Dermis microvascular lymphatic vessel endothelial cell (primary cell): ENCODE measurements at places on chromosomes 16 and 17. TPM values are rescaled to one million over a fixed set of nuclear protein-coding genes. Genes with fewer than 3 reads are reported as not detected.

DNA sequence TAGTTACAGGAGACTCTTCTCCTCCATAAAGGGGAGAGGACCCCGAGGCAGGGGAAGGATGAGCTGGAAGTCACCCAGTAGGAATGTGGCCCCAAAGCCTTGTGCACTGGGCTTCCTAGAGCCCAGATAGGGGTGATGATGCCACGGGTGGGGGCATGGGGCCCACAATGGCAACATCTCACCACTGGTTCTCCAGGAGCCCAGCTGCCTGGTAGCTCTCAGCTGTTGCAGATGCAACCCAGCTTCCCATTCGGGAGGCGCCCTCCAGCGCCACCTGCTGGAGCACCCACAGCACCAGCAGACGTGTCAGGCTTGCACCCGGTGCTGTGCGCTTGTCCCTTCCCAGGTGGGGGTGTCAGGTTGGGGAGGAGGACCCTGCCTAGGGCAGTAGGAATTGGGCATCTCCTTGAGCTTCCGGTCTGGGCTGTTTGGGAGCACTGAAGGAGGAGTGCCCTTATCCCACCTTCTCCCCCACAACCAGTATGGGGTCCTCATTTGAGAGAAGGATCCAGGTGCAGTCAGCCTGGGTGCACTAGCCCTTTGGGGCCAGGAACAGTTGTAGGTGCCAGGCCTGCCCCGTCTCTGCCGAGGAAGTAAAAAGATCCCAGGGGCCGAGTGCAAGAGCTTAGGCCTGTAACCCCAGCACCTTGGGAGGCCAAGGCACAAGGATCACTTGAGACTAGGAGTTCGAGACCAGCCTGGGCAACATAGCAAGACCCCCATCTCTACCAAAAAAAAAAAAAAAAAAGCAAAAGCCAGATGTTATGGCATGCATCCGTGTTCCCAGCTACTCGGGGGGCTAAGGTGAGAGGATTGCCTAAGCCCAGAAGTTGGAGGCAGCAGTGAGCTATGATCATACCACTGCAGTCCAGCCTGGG lies 14.4 kb downstream of the CDIPT start:
- DNase-seq, result peak; percentile 76

GRCh38 chr17:10332515-10332914 lies 40.3 kb downstream of the MYH13 start:
- no peak for DNase-seq

GRCh38 chr16:30937692-30938091 lies 11.2 kb upstream of the ORAI3 start:
- no peak for DNase-seq

- DNase-seq, result no peak
Observed at GRCh38 chr17:14712611-14713021, 411.7 kb downstream of the HS3ST3B1 start.

DNA sequence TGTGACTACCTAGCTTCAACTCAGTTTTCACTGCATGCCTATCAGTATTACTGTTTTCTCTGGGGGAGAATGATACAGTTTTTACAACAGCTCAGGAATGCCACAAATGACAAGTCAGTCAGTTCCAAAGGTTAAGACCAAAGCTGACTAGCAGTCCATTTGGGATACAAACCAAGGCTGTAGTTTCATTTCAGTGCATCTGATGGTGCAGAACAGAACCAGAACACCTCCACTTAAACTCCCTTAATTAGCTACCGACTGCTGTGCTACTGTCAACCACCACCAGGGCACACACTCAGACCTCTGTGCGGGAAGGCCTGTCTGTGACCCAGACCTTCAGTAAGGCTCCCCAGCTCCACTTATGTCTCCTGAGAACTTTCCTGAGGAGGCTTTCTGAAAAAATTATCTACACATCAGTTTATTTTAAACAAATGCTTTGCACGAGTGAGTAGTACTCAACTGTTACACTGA lies 20.4 kb downstream of the NFE2L1 start:
- DNase-seq, result peak; percentile 52

GRCh38 chr17:72538901-72539352 lies 418.1 kb downstream of the SOX9 start:
- no peak for DNase-seq

DNA sequence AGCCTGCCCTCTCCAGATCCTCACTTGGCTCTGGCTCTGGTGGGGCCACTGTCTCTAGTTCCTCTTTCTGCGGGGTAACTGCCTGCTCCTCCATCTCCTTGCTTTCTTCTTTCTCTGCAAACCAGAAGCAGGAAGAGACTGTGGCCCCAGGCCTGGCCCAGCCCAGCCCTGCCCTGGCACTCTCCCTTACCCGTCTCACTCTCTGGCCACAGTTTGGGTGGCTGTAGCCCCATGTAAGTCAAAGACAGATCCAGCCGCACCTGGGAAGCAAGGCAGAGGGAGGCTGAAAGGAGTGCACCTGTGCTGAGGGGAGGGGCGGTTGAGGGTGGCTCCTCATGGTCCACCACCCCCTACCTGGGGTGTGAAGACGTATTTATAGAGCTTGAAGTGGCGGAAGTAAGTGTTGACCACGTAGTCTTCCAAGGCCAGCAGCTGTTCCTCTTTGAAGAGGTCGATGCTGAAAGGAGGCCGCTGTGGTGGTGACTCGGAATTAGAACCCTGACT lies 2.8 kb downstream of the CFAP119 start:
- DNase-seq, result no peak

DNA sequence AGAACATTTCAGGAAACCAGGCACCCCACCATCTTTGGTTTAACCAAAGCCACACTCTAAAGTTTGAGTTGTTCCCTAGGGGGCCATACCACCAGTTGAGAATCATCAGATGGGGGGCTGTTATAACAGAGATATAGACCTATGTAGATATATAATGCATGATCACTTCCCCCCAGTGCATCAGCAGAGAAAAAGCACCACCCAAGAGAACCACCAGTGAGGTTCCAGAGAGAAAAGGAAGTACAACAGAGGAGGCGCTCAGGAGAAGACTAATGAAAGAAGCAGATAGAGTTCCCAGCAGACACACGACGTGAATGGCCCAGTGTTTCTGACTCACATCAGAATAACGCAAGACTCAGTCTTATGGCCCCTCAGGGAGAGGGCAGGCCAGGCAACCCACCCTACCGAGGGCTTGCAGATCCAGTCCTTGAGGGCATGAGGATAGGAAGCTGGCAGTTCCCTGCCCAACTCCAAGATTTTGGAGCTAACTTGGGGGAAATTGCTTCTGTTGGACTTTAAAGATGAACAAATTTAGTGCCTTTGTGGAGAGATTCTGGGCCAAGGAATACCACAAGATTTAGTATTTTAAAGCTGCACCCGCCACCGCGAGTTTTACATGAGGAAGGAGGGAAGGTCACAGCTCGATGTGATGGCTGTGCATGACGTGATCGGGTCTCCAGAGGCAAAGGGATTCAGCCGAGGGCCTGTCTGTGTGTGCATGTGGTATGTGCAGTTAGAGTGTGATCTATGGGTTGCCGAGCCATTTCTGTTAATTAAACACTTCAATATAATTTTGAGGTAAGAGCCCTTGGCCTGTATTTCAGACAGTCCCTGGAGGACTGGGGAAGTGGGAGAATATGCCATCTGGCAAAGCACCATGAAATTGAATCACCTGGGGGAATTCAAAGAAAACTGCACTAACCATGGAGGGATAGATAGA lies 53.1 kb downstream of the AIPL1 start:
- DNase-seq, result no peak

GRCh38 chr17:35895636-35896587 lies 15.8 kb upstream of the CCL5 start:
- no peak for DNase-seq

DNA sequence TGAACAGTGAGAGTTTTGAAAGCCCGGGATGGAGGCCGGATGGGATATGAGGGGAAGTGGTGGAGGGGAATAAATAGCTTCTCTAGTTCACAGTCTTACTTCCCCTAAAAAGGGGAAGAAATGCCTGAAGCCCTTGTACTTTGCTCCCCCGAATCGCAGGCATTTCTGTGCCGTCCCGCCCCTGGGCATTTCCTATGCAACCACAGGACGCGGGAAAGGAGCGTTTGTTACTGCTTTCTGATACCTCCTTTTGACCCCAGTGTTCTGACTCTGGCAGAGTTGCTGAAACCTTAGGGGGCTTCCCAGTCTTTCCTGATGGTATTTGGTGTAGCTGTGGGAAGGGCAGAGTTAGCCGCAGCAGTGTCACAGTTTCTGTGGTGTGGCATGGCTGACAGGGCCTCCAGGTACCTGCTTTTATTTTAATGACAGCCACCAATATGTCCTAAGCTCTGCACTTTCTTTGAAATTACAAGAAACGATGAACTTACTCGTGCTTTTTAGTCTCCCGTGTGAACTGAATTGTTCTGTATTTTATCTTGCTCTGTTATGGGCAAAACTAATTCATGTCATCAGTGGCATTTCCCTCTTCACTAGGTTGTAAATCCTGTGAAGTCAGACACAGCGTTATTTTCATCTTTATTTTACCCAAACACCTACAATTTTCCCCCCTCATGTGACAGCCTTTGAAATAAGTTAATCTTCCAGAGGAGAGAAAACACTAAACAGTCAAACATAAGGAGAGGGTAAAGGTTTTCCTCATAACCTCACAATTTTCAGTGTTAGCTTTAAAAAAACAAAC lies 27.1 kb downstream of the USP10 start:
- no peak for DNase-seq

DNA sequence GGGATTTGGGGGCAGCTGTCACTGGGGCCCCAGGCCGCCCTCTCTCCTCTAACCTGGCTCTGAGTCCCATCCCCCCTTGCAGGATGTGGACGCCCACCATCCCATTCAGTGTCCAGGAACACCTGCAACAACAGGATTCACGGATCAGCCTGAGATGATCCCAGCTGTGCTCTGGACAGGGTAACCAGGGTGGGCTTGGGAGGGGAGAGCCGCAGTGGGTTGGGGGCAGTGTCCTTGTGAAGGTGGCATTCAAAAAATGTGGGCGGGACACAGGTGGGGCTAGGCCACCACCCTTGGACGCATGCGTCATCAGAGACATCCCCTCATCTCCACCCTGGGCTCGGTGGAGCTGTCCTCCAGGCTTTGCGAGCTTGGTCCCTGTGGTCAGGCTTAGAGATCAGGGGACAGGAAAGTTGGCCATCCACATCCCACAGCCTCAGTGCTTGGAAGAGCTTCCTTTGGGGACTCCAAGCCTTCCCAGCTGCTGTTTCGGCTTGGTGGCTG lies 19.1 kb downstream of the DEXI start:
- DNase-seq, result no peak

GRCh38 chr17:57986841-57987580 lies 1.0 kb downstream of the VEZF1 start:
- DNase-seq, result peak; percentile 83

GRCh38 chr17:32386844-32387243 lies 36.9 kb downstream of the ZNF207 start:
- no peak for DNase-seq

- peak; percentile 65 for DNase-seq
Observed at GRCh38 chr17:882827-883585, 96.6 kb downstream of the NXN start.

GRCh38 chr17:7897090-7897489 lies 8.5 kb downstream of the CHD3 start:
- no peak for DNase-seq

DNA sequence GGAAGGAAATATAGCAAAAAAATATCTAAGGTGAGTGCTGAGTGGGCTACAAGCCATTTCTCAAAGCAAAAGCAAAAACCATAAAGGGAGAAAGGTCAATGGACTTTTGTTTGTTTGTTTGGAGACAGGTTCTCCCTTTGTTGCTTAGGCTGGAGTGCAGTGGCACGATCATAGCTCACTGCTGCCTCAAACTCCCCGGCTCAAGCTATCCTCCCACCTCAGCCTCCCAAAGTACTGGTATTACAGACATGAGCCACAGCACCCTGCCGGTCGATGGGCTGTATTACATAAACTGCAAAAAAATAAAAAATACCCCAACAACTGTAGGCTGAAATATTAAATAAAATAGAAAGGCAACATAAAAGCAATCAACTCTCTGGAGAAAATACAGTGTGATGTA lies 3.5 kb upstream of the RBBP6 start:
- DNase-seq, result no peak

DNA sequence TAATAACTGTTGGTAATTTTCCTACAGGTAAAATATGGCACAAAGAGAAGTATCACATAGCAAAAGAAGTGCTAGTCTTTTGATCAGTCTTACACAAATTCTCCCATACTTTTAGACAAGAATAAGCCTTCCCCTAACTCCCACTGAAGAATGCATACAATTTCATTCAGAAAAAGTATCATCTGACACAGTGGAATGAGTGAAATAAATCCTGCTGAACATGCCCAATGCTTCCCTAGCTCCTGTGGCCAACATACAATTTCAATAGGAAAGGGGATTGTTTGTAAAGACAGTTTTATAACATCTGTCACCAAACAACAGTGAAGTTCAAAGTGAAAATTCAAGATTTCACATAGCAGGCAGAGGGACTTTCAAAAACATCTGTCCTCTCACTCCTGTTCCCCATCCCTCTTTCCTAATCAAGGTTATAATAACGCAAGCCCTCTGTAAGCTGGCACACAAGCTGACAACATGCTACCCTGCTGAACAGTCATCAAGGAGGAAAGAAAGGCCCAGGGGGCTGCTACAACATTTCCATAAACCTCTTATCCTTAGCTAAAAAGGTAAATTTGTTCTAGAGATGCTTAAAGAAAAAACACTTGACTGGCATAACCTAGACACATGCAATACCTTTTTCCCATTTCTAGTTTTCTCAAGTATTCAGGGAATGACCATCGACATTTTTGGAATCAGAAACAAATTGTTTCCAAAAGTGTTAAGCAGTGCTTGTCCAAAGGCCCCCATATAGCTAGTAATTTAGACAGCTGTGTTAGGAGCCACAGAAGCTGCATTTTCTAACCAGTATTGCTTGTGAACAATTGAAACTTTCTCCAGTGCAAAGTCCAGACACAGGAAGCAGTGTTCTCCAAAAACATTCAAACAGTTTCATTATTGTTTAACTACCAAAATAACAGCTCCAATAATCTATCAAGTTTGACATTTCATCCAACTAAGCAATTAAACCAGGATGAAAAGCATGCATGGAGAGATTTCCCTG lies 11.5 kb upstream of the RFFL start:
- DNase-seq, result peak; percentile 15

DNA sequence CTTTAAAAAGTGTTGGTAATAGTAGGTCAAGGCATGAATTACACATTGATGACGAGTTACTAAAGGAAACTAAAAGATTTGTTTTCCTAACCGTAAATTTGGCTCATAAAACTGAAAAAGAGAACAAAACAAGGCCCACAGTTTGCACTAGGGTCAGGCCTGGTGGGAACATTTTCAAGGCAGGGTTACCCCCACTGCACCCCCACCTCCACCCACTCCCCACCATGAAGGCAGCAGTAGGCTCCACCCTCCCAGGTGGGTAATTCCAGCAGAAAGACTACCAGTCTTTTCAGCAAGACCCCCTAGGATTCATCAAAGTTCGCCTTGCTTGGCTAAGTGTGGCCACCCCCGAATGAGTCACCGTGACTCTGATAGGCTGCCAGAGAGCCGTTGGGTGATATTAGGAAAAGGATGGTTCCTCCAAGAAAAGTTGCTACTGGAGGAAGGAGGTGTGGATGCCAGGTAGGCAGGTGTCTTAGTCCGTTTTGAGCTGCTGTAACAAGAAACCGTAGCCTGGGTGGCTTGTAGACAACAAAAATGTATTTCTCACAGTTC lies 8.6 kb downstream of the DNAAF1 start:
- no peak for DNase-seq

The SLC6A2 gene
- under 0.01 TPM in 1 of 2 replicates, not detected in the other for total RNA-seq

The ACSM2A gene
- under 0.01 and 0.13 TPM in 2 replicates for total RNA-seq

The PPM1E gene
- under 0.01 TPM in 1 of 2 replicates, not detected in the other for total RNA-seq

The MYH11 gene
- under 0.01 TPM in 1 of 2 replicates, not detected in the other for total RNA-seq

The ARL16 gene
- total RNA-seq, result 25.4 and 28.2 TPM in 2 replicates

The KCNH4 gene
- total RNA-seq, result under 0.01 and 0.13 TPM in 2 replicates

The PABPN1L gene
- not detected in 2 replicates for total RNA-seq

The TP53TG3F gene
- total RNA-seq, result not detected in 2 replicates

The ANKRD40CL gene
- not detected in 2 replicates for total RNA-seq

The IST1 gene
- total RNA-seq, result 118 and 153 TPM in 2 replicates
